Neural progenitor cell (in vitro differentiated cells): ENCODE measurements at places on chromosomes 4 and X. TPM values are rescaled to one million over a fixed set of nuclear protein-coding genes. Genes with fewer than 3 reads are reported as not detected.

Gene RTL3
- not detected in 2 replicates for total RNA-seq

Gene PDLIM3
- 1.4 and 5.2 TPM in 2 replicates for total RNA-seq

Gene TEC
- total RNA-seq, result 0.22 TPM in 1 of 2 replicates, not detected in the other

DNA sequence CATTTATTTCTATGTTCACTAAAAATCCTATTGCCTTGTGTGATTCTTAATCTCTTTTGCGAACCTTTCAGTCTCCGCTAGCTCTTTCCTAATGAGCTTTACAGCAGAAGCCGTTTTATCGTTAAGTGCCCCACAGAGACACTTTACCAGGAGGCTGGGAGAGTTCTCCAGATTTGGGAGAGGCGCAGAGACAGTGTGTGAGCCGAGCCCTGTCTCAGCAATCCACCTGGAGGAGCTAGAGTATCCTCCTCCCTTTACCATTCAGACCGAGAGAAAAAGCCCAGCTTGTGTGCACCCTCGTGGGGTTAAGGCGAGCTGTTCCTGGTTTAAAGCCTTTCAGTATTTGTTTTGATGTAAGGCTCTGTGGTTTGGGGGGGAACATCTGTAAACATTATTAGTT, 54.9 kb upstream of the MTM1 start:
- peak; percentile 28 for DNase-seq
- no peaks in the 10 kb centered on the region for H3K27me3 ChIP-seq
- no peak overlapping the region for H3K4me3 ChIP-seq
- H3K36me3 ChIP-seq, result no peaks in the 10 kb centered on the region
- no peaks in the 10 kb centered on the region for H3K4me1 ChIP-seq

GRCh38 chr4:57462843-57463242, 352.7 kb upstream of the IGFBP7 start:
- DNase-seq, result peak; percentile 75
- no peak overlapping the region for H3K4me3 ChIP-seq
- no peak overlapping the region for H3K27ac ChIP-seq

GRCh38 chrX:65601126-65601525, 66.3 kb upstream of the MSN start:
- no peaks in the 10 kb centered on the region for H3K4me1 ChIP-seq
- no peaks in the 10 kb centered on the region for H3K36me3 ChIP-seq
- H3K4me3 ChIP-seq, result no peak overlapping the region
- no peaks in the 10 kb centered on the region for H3K27me3 ChIP-seq
- DNase-seq, result no peak

DNA sequence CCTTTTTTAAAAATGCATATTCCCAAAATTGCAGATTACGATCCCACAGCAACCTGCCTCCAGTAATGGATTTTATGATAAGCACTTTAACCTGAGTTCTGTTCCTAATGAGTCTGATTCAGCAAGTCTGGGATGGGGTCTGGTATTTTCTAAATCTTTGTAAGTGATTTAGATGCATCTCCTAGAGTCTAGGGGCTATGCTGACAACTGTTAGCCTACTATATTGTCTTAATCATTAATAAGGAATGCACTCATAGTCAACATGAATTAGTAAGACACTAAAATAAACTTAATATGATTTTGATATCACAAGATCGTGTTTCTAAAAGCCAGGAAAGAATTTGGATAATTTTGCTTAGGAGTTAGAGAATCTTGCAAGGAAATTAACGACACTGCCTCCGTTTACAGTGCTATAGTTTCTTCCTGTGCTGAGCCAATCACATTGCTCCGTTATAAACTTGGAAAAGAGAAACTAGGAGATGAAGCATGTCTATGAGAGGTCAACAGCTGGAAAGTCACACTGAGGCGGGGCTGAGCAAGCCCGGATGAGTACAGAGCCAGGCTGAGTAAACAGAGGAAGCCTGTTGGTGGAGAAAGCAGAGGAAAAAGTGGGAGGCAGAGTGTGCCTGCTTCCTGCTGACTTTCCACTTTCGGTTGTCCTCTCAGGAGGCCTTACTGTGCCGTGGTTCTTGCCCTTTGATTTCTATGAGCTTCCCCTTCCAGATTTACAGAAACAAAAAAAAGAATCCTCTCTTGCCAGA, 5.4 kb downstream of the SCARB2 start:
- peaks cover 23% of the 10 kb centered on the region for H3K4me1 ChIP-seq
- DNase-seq, result no peak
- H3K4me3 ChIP-seq, result no peak overlapping the region
- H3K36me3 ChIP-seq, result no peaks in the 10 kb centered on the region
- H3K27me3 ChIP-seq, result no peaks in the 10 kb centered on the region

DNA sequence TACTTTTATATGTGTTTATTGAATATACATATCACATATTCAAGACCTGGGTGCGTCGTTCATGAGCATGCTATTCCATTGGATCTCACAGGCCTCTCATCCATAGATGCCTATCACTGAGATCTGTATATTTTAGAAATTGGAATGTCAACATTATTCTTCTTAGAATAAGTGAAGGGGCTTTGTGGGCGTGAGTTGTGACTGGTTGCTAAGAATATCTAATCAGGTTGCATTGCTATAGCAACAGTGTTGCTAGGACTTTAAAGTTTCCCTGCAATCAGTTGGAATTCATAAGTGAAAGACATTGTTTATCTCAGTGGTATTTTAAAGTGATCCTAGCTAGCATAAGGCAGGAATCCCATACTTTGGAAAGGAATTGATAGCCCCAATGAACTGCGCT, 36.7 kb upstream of the ANK2 start:
- peaks cover 23% of the 10 kb centered on the region for H3K4me1 ChIP-seq
- H3K27me3 ChIP-seq, result no peaks in the 10 kb centered on the region
- no peaks in the 10 kb centered on the region for H3K36me3 ChIP-seq
- no peak for DNase-seq
- no peak overlapping the region for H3K4me3 ChIP-seq
